ENCODE measurements at places on chromosomes 2 and 18.

DNA sequence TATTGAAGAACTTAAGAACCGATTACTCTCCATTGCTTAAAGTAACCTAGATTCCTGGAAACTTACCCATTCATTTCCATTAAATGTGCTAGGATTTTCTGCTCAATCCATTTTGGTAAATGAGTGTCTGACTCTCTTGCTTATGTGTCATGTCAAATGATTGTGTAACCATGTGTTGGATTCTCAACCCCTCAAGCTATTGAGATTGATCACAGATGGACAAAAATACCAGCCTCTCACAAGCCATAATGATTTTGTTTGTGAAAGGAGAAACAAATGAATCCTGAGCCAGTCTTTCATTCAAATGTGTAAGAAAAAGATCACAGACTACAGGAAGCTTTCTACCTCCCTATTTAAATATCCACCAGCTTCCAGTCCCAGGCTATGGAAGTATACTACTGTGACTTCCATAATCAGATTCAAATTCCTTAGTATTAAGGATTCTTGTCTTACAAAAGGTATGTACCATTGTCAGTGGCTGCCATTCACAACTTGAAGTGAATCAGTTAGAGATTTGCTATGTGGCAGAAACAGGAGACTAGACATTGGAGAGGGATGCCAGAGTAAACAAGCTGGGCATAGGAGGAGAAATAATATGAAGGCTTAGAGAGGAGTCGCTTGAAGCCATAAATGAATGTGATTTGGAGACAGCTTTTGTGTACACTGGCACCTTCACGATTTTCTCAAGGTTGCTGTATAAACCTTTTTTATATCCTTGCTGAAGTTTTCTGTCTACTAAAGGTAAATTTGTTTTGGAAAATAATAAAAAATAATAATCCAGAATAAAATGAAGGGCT is 498.5 kb upstream of the SETBP1 start:
- DNase-seq, result no peak

DNA sequence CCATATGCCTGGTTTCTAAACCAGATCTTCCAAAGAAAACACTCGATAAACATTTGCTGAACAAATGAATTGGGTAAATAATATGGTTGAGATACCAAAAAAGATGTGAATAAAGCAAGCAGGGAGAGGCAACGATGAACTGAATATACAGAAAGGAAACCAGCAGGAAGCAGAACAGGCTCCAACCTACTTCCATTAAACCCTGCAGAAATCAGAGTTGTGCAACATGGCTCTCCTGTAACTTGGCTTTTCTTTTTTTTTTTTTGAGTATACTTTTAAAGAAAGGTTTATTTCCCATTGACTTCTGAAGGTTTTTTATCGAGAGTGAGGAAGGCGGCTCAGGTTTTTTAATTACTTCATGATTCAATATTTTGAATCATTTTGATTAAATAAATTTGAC is 23.5 kb downstream of the ITSN2 start:
- DNase-seq, result no peak

GRCh38 chr2:16324544-16324937 is 341.1 kb downstream of the CYRIA start:
- no peak for DNase-seq

DNA sequence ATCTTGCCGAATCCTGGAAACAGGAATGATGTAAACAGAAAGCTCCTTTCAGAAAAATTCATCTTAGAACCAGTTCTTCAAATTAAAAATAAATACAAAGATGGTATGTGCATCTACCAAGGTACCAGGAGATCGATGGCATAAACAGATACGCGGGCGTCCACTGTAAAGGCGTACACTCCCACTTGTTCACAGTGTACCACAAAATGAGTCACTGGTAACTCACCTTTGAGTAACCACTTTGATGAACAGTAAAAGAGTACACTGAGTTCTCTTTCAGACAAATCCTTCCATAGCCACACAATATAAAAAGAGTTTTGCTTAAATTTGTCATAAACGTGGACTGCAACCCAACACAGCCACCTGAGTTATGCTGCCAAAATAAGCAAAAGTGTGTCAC is 128.3 kb downstream of the DNER start:
- no peak for DNase-seq

- DNase-seq, result no peak
Measured at GRCh38 chr2:46286715-46287114, 10.5 kb upstream of the EPAS1 start.

- DNase-seq, result no peak
Measured at GRCh38 chr2:236749346-236749745, 179.7 kb downstream of the ACKR3 start.

DNA sequence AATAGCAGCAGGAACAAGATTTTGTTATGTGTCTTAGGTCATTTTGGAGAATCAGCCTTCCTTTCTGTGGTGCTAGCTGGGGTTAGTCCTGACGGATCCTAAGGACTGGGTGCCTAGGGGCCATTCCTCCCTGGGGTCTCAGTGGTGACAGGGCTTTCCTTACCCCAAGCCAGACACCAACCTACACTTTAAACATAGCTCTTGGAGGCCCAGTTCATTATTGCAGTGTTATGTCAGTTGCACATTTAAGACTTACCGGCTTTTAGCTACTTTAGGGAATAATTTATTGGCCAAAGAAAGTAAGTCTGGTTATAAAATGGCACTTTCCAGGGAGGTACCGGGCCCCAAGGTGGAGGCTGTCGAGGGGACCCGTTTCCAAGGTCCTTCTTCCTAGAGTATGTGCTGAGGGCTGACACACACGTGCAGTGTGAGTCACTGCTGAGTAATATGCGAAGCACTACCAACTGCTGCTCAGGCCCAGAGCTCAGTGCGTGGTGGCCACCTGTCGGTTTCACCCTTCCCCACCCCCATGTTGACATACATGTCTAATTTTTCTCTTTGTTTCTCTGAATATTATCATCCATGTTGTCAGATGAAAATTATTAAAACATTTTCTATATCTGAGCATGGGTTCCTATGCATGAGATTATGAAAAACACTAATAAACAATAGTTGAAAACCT is 37.0 kb upstream of the GRHL1 start:
- DNase-seq, result no peak

DNA sequence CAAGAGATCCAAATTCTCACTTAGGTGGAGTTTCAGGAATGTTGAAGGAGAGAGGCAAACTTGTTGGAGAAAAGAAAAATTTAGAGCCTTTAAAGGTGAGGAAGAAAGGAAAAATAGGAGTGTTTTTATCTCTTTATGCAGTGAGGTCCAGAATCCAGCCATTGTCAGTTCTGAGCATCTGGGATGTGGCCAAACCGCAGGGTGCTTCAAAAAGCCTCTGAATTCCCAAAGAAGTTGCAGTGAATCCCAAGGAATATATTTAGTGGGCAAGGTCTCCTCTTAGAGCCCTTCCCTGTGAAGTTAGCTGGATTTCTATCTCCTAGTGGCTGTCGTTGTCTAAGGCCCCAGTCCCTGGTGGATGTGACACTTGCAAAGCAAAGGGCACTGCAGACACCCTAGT is 51.2 kb downstream of the MTCL1 start:
- no peak for DNase-seq

- no peak for DNase-seq
Measured at GRCh38 chr2:109058191-109058632, 69.2 kb upstream of the EDAR start.

DNA sequence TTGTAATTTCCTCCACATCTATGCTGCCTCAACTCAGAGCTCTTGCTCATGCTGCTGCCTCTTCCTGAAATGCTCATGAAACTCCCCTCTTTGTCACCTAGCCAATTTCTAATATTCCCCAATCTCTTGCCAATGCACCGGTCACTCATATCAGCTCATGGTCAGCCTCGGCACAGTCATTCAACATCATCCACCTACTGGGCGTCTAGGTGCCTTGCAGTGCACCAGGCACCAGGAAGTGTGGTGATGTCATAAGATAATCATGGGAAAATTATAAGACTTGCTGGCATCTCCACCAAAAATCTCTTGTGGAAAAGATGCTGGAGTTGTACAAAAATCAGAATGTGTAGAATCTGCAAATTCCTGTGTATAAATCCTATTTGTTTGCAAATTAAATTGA is 52.6 kb upstream of the RAB27B start:
- peak; percentile 3 for DNase-seq

DNA sequence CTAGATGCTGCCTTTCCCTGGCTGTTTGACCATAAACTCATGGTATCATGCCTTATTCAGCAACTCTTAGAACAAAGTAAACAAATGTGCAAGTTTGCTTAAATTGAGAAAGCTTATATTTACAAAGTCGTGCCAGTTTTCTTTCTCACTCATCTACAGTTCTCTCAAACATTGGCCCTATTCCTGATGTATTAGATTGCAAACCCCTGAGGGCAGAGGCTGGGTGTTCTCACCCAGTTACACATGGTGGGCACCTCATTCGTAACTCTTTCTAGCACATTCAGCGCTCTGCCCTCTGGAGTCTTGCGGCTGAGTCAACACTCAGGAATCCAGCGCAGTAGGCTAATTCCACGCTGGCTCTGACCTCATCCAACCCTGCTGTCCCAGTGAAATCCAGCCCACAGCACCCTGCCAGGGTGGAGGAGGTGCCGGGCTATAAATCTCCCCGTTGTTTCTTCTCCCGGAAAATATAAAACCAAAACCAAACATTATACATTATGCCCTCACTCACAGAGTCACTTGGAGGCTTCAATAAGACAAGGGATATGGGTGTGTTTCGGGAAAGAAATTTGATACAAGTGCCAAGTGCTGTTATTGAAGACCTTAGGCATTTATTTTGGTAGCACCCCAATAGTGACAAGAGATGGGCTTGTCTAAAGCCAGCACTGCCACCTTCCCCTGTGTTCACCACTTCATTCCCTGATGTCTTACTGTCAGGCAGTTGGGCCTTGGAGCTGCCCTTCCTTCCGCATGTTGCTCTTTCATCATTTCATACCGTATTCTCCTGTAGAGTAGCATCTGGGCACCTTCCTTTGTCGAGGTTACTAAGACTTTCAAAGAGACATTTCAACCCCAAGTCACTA is 287.4 kb downstream of the PRKCE start:
- peak; percentile 91 for DNase-seq

DNA sequence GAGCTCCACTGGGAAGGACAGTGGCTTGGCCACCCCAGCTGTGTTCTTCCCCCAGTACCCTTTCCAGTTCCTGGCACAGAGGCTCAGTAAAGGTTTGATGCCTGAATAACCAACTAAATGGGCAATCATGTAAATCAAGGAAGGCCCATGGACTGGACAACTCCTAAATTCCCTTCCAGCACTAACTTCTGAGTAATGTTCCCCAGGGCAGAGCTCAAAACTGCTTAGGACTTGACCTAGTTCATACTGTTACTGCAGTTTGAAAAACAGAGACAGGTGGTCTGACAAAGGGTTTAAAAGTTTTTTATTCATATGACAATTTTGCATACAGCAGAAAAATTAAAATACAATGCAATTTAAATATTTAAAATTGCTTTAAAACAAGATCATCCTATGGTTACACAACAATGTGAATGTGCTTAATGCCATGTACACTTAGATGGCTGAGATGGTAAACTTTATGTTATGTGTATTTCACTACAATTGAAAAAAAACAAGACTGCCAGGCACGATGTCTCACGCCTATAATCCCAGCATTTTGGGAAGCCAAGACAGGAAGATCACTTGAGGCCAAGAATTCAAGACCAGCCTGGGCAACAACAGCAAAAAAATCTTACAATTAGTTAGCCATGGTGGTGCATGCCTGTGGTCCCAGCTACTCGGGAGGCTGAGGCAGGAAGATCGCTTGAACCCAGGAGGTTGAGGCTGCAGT is 26.2 kb downstream of the PCBP1 start:
- no peak for DNase-seq

DNA sequence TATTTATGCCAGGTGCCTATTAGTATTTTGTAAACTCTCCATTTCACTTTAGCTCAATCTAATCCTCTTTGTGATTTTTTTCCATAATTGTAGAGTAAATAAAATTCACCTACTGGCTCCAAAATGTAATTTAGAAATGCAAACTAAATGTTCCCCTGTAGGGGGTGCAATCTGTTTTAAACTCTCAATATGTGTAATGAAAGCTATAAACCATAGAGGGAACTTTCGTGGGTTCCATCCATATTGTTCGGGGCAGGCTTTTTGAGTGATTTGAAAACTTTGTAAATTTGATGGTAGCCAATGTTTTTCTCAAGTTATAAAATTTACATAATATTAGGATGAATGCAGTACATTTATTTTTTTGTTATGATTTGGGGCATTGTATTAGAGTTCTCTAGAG is 49.4 kb downstream of the TSPYL6 start:
- DNase-seq, result peak; percentile 41

DNA sequence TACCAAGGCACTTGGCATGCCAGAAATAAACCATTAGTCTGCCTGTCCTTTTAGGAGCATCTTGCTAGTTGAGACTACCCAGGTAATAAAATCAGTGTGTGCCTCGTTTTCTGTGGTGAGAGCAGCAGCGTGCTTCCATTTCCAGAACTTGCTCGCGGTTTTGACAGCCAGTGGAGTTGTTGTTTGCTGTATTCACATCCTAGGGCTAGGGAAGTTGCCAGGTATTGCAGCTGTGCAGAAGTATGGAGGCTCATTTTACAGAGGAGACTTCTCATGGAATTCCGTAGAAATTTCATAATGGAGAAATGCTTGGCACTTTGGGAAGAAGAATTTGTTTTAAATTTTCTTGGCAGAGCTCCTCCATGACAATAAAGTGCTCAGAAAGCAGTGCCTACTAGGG is 1355.1 kb upstream of the ZEB2 start:
- DNase-seq, result no peak

GRCh38 chr18:27473318-27473717 is 288.2 kb upstream of the CHST9 start:
- no peak for DNase-seq

GRCh38 chr2:168892327-168892726 is 2.1 kb upstream of the SPC25 start:
- no peak for DNase-seq

GRCh38 chr2:144597894-144598593 is 78.1 kb upstream of the ZEB2 start:
- no peak for DNase-seq

GRCh38 chr18:8373486-8373885 is 235.8 kb upstream of the RAB12 start:
- DNase-seq, result no peak

DNA sequence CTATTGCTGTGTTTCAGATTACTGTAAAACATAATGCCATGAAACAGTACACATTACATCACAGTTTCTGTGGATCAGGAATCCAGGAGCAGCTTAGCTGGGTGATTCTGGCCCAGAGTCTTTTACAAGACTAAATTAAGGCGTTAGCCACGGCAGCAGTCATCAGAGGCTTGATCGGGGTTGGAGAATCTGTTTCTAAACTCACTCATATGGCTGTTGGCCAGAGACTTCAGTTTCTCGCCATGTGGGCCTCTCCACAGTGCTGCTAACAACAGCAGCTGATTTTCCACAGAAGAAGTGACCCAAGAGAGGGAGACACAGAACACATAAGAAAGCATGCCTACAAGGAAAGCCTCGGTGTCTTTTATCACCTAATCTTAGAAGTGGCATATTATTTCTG is 89.2 kb upstream of the MYO3B start:
- DNase-seq, result no peak
